ENCODE measurements at places on chromosomes 12 and 14. TPM values are rescaled to one million over a fixed set of nuclear protein-coding genes. Genes with fewer than 3 reads are reported as not detected.

The KCNH5 gene
- not detected for total RNA-seq

The BDKRB1 gene
- not detected for total RNA-seq

The NPFF gene
- not detected for total RNA-seq

The SSTR1 gene
- not detected for total RNA-seq

The CS gene
- 292 TPM for total RNA-seq

The NYNRIN gene
- total RNA-seq: 0.05 TPM

The TMEM132C gene
- not detected for total RNA-seq

The KRT6C gene
- total RNA-seq: not detected

The ZDHHC22 gene
- total RNA-seq: not detected

Measured in activated CD8-positive, alpha-beta T cell treated with anti-CD3 and anti-CD28 coated beads for 36 hours (primary cell).